Right hindlimb (tissue), 1 donor: ENCODE measurements at places on chromosomes 5 and 9.
A peak's percentile ranks its signal among the peaks of the same experiment; 100 is the strongest.

- DNase-seq = no peak
Measured at GRCh38 chr9:111868475-111868874, 28.1 kb upstream of the UGCG start.

- no peak for DNase-seq
Measured at GRCh38 chr5:6372251-6373080, 5.9 kb downstream of the MED10 start.

DNA sequence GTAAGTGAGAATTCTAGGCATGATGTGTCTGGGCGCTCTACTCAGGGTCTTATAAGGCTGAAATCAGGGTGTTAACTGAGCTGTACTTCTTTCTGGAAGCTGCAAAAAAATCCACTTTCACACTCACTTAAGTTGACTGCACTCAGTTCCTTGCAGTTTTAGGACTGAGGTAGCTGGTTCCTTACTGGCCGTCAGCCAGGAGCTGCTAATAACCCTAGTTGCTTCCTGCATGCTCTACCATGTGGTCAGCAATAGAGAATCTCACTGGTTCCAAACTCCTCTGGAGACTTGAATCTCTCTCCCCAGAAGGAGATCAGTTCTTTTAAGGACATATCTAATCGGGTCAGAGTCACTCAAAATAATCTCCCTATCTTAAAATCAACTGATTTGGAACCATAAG lies 911.2 kb downstream of the EFNA5 start:
- no peak for DNase-seq

DNA sequence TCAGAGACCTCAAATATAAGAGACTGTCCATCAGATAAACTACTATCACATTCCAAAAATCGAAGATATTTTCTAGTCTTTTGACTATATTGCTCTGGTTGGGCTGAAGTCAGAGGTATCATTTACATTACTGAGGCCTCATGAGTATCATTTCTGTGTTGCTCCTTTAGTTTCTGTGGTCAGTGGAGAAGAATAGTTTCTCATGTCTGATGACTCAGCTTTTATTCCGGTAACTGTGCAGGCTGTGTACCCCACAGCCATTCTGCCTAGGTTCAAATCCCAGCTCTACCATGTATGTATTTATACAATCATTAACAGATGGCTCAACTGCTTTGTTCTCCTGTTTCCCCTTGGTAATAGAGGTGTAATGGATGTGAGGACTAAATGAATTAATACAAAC lies 179.3 kb downstream of the ALDH1A1 start:
- no peak for DNase-seq

DNA sequence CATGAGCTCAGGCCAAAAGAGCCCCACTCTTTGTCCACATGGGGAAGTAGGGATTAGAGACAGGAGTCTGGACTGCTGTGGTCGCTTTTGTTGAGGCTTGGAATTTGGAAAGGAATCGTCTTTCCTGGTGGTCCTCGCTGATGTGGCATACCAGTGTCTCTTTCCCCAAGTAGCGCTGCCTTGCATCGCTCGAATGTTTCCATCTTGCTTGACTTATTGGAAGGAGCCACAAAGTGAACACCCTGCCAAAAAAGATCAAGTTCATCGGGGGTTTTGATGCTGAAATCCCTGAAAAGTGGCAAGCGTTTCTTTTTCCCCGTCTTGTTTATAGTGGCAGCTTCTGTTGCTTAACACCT lies 161.3 kb downstream of the MACROH2A1 start:
- DNase-seq = no peak

- peak; percentile 59 for DNase-seq
Measured at GRCh38 chr5:113122053-113122452, 145.5 kb downstream of the DCP2 start.

GRCh38 chr5:95900383-95900958 lies 61.2 kb downstream of the ELL2 start:
- DNase-seq = peak; percentile 56

DNA sequence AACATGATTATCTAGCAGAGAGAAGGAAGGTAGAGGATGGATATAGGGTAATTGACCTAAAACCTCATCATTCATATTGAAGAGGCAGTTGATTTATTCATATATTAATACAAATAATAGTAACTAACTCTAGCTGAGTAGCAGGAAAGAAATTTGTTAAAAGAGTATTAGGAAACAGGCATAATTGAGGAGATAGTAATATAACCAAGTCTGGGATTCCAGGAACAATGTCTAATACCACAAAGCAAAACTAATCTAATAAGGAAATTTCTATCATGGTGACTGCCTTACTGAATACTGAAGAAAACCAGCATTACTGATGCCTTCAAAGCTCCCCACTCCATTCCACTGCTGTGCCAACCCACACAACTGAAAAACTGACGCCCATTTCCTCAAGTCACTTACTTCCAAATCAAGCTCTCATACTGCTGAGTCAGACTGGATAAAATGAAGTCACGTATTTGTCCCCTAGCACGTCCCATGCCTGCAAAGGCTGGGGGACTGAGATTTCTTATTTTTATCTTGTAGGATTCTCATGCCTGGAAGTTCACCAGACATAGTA lies 153.9 kb downstream of the SMC2 start:
- no peak for DNase-seq

DNA sequence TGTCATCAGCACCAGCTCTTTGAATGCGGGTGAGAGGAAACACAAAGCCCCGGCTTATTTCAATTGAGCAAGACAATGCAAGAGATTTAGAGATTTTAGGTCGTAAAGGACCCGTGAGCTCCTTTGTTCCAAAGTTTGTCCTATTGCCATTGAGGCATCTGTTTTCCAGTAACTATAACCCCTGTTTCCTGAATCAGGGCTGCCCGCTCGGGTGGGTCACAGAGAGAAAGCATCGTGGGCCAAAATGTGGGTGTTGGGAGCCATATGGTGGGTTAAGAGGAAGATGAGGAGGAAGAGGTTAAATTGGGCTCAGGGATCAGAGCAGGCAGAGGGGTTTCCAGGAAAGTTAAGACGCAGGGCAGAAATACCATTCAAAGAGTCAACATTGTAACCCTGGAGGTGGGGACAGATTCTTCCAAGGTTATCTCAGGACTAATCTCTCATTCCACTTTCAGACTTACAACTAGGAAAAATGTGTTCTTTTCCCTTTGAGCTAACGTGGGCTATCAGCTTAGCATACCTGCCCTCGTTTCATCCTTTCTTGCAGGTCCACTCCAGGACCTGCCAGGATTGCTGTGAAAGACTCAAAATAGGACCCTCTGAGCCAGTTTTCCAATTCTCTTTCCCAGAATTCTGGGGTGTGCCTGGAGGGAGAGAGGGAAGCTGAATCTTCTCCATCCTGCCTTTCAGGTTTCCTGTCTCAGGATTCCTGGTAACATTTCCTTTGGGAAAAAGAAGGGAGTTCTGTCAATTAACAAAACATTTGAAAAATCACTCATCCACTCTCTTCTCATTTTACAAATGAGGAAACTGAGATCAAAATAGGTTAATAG lies 95.5 kb upstream of the TAF11L2 start:
- no peak for DNase-seq

- DNase-seq = no peak
Measured at GRCh38 chr9:33265211-33265865, 489 bp downstream of the CHMP5 start.

GRCh38 chr5:98206566-98206965 lies 566.9 kb upstream of the RGMB start:
- DNase-seq = no peak

- DNase-seq = no peak
Measured at GRCh38 chr5:10401498-10401897, 40.2 kb upstream of the ROPN1L start.

- no peak for DNase-seq
Measured at GRCh38 chr5:143304836-143305475, 98.5 kb downstream of the NR3C1 start.

DNA sequence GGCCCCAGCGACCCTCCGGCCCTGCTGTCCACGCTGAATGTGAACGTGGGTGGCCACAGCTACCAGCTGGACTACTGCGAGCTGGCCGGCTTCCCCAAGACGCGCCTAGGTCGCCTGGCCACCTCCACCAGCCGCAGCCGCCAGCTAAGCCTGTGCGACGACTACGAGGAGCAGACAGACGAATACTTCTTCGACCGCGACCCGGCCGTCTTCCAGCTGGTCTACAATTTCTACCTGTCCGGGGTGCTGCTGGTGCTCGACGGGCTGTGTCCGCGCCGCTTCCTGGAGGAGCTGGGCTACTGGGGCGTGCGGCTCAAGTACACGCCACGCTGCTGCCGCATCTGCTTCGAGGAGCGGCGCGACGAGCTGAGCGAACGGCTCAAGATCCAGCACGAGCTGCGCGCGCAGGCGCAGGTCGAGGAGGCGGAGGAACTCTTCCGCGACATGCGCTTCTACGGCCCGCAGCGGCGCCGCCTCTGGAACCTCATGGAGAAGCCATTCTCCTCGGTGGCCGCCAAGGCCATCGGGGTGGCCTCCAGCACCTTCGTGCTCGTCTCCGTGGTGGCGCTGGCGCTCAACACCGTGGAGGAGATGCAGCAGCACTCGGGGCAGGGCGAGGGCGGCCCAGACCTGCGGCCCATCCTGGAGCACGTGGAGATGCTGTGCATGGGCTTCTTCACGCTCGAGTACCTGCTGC lies 839 bp downstream of the KCNV2 start:
- no peak for DNase-seq

- no peak for DNase-seq
Measured at GRCh38 chr5:161283296-161283695, 263.2 kb downstream of the GABRB2 start.

DNA sequence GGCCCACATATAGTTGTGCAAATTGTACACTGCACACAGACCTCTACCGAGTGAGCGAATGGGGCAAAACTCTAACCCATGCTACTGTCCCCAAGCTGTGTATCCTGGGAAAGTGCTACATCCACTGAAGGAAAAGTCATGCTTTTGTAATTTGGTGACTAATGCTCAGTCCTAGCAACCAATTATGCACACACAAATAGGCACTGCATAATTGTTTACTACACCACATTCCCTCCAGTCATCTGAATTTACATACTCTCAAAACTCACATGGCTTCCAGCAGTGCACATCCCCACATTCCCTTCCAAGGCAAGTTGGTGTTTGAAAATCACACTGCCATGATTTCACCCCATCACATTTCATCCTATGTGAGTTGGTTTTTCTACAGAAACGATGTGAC lies 125.9 kb upstream of the OSMR start:
- DNase-seq = no peak

GRCh38 chr9:121498150-121498486 lies 1.5 kb downstream of the GGTA1 start:
- DNase-seq = peak; percentile 81

GRCh38 chr5:2110934-2111462 lies 228.3 kb upstream of the IRX4 start:
- DNase-seq = no peak

- DNase-seq = no peak
Measured at GRCh38 chr5:41842777-41843176, 27.4 kb downstream of the OXCT1 start.

DNA sequence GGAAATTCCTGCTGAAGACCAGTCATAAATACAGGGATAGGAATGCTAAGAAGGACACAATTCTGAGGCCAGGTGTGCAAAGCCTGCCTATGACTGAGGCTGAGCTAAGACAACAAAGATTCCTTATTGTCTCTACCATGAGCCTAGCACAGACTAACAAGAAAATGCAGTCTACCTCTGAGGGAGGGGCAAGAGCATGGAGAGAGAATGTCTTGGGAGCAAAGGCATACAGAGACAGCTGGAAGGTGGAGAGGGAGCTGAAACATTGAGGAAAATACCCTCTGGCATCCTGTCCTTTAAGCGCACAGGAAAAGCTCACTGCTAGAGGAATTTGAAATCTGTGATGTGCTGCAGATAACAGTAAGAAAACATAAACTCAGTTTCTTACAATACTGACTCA lies 8.8 kb upstream of the C9orf40 start:
- no peak for DNase-seq
